Stimulated activated CD4-positive, alpha-beta T cell treated with anti-CD3 and anti-CD28 coated beads, TNF-alpha, amount 100 ng/mL, for 4 hours (primary cell): ENCODE measurements at places on chromosomes 1 and 21.
A peak's percentile ranks its signal among the peaks of the same experiment; 100 is the strongest.

DNA sequence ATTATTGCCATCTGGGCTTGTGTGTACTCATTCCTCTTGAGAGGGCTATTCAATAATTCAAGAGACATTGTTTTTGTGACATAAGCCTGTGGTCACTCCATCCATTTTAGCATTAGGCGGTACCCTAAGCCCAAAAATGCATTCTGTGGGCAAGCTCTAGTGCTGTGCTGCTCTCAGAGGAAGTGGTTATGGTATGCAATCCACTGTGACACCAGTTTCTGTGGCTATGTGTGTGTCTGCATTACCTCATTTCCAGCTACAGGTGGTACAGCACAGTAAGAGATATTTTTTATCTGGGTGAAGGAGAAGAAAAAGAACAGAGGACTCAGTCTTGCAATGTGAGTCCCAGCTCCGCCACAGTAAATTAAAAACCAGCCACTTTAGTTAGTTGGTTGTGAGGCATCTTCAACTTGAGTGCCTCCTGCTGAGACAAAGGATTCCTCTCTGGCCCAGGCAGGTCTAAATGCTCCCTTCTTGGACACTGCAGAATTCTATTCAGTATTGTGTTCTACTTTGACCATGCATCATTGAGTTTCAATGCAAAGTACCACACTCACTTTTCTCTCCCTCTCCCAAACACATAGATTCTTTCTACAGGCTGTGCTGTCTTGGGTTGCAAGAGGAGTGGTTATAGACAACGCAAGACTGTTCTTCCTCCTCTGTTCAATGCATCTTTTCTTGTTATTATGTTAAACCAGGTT lies 777.8 kb upstream of the BRINP3 start:
- DNase-seq, result no peak

DNA sequence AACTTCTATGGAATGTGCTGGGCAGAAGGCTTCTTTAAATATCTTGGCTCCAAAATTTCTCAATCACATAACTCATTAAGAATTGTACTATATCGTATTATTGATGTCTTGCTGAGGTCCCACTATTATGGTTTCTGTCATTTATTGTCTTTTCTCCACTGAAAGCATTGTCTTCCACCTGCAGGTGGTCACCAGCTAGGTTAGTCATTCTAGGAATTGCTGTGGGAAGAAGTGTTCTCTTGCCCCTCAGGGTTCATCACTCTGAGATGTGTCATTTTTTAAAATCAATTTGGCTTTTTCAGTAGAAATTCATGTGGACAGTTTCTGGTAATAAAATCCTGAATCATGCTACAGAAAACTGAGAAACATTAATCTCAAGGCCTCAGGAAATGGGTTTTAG lies 66.1 kb downstream of the NCAM2 start:
- no peak for DNase-seq

- DNase-seq, result peak; percentile 23
Observed at GRCh38 chr1:24555591-24556413, at the start of gene NCMAP. Gene NCMAP (plus strand): TSS chr1:24556087. CDS start chr1:24595431, 39,344 bp downstream.

DNA sequence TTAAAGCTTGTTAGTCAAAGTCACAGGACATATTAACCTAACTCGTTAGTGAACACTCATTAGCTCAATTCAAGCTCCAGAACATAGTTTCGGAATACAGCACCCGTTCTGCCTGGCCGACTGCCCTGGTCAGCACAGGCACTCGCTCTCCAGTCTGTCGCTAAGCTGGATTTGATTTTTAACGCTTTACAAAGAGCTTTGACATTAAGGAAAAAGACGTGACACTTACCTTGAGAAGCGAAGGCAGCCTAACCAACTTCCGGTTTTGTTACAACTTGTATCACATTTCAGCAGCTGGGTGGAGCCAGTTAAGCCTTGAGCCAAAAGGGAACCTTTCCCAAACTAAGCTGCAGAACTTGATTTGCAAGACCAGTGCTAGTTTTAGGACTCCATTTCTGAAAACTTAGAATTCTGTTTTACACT lies at the start of gene FRRS1:
TSS of gene FRRS1 (minus strand) at position 258 of the 423 bp plus-strand sequence. CDS start 17,867 bp downstream, outside the sequence.
- peak; percentile 2 for DNase-seq

- no peak for DNase-seq
Observed at GRCh38 chr1:56374026-56374974, 205.1 kb downstream of the PLPP3 start.

DNA sequence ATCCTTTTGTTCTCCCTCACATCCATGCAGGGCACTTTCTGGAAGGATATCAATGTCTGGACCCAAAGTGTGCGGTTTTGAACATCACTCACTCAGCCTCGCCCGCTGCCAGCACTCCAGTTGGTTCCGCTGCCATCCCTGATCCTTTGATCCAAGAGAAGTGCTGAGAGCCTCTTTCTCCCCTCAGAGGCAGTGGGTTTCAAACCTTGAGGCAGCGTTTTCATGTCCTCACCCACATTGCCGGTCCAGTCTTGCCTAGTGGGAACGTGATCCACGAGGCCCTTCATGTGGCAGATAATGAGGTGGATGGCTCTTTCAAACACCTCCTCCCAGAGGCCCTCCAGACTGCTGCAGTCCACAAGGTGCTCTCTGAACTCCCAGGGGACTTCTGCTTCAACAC lies 122.2 kb downstream of the ACTL8 start:
- no peak for DNase-seq

- no peak for DNase-seq
Observed at GRCh38 chr21:20004367-20004766, 993.8 kb upstream of the NCAM2 start.

GRCh38 chr1:10638559-10639005 lies 157.9 kb downstream of the CASZ1 start:
- DNase-seq, result no peak

- DNase-seq, result no peak
Observed at GRCh38 chr1:232622378-232622777, 7.6 kb downstream of the SIPA1L2 start.

DNA sequence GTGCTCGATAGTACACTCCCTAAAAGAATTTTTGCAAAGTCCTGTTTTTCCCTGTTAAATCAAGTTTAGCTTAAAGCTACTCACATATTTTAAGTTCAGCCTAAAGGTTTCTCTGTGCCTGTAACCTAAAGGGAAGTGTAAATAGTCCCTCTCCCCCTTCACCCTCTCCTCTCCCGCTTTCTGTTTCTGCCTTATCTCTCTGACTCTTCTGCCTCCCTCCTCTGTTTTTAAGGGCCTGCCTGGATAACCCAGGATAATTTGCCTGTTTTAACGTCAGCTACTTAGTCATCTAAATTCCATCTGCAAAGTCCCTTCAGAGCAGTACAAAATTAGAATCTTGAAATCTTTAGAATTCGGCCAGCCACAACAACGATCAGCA lies 92.6 kb downstream of the NID1 start:
- no peak for DNase-seq

- peak; percentile 57 for DNase-seq
Observed at GRCh38 chr1:8987881-8988617, 38.2 kb downstream of the SLC2A7 start.

- DNase-seq, result no peak
Observed at GRCh38 chr1:156503698-156504437, 3.3 kb upstream of the MEF2D start.

DNA sequence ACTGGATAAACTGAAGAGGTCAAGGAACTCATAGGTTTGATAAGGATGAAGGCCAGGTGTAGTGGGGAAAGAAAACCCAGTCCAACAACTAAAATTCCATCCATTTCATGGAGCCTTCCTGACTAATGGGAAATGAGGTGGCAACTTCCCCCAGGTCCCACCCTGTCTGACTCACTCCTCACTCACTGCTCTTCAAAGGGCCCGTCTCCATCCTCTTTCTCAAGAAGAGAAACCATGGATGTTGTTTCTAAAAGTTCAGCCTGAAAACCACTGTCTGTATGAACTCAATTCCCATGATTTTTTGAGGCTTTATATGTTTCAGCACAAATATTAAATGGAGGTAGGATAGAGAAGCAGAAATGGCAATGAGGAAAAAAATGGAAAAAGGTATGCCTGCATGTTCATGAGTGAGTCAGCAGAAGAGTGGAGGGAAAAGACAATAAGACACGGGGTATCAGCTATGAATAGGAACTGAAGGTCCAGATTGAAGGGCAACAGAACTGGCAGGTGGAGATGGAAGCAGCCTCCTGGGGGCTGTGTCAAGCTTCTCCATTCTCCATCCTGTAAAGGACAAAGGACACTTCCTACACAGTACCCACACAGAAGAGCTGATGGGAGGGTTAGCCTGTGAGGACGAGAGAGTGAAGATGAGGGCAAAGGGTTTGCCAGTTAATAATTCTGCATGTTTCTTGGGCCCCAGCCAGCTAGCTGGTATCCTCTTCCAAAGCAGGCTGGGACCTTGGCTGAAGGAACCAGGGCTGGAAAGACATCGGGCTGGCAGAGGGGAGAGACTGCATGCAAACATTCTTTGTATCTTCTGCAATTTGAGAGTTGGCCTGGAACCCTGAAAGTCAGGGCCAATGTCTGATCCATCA lies 5.5 kb upstream of the ELOVL1 start:
- DNase-seq, result no peak

DNA sequence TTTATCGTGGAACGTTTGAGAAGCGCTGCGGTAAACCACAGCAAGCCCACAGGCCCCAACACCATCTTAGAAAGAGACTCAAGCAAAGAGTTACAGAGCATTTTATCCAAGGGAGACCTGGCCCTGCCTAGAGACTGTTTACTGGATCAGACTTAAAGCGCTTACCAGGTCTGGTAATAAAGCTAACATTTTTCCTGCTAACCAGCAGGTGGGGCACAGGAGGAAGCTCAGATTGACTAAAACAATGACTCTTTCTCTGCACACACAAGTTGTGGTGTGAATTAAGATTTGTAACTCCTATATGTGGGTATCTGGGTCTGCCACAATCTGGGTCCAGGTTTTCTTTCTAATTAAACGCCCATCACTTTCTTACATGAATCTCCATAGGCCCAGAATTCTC lies 136.5 kb upstream of the ETS2 start:
- DNase-seq, result no peak

GRCh38 chr1:50793521-50793920 lies 166.5 kb downstream of the FAF1 start:
- DNase-seq, result no peak

DNA sequence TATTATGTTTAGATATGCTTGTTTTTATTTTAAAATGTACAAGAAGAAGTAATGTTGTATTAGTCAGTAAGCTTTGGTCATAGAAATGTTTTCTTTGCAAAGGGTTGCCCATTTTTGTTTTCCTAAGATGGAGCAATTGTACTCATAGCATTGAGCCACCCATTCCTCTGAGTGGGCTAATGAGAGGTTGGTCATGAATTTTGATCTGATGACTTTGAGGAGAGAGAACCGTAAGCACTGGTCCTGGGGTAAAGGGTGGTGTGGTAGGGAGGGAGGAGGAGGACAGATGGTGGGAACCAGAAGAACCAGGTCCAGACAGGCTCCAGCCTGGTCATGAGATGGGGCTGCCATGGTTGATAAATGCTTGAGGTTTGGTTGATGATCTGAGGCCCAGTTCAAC lies 15.9 kb upstream of the SLC6A9 start:
- DNase-seq, result no peak

DNA sequence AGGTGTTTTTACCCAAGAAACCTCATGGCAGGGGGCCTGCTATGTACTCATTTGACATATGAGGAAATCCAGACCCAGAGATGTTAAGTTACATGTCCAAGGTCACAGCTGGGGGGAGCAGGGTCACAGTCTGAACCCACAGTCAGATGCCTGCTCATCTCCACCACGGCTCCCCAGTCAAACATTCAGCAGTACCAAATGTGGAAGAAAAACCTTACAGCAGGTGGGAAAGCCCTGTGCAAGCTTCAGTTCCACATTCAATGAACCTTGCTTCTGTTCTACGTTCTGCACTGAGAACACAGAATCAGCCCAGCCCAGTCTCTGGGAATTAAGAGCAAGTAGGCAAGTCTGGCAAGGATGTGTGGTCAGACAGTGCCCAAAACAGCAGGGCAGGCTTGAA lies 35.2 kb downstream of the LRP8 start:
- DNase-seq, result no peak

DNA sequence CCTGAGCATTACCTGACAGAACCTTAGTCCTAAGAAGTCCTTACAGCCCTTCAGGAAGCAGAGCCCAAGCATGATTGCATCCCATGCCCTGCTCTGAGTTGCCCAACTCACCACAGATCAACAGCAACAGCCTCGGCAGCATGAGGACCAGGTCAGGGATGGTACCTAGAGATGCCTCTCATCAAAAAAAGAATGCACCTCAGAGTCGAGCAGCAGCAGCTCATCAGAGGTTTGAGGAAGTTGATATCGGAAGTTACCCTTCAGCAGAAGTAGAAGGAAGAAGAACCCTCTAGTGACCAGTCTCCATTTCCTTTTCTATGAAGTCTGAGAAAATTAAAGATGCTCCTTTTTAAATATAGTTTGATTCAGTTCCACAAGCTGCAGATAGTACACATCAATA lies at the start of gene FCRL1:
TSS of gene FCRL1 (minus strand) at position 225 of the 400 bp plus-strand sequence. CDS start at position 142, 83 bp downstream.
- no peak for DNase-seq

DNA sequence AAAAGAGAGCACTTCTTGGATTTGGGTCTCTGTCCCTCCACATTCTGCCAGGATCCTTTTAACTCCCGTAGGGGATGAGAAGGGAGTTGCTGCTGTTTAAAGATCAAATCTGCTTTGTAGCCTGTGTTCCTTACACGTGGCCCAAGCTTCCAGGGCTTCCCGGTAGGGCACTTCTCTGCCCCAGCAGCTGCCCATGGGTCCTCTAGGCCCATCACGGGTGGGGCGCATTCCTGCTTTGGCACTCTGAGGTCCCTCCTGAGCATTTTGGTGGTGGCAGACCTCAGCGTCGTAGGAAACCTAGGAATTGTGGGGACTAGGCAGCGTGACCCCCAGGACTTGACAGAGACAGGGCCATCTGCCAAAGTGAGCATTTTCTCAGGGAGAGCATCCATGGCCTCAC lies 420.3 kb upstream of the VAMP3 start:
- no peak for DNase-seq

- DNase-seq, result no peak
Observed at GRCh38 chr1:186275822-186276221, 99.2 kb downstream of the TPR start.

DNA sequence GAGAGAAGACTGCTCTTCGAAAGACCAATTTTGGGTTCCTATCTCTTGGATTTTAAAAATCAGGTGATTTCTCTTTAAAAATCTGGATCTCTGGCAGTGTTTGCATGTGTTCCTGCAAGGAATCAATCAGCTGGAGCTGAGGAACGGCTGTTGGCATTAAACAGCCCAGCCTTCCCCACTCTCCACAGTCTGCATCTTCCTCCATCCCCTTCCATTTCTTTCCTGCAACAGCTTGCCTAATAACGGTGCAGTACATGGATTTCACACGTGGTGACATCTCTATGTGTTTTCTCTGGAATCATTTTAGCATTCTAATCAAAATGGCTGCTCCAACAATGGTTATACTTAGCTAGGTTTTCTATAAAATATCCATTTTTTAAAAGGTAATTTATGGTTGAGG lies 20.0 kb downstream of the RIPPLY3 start:
- DNase-seq, result no peak

- DNase-seq, result no peak
Observed at GRCh38 chr1:36144413-36144812, 4.9 kb downstream of the TRAPPC3 start.

- peak; percentile 17 for DNase-seq
Observed at GRCh38 chr1:169105434-169106094, 926 bp upstream of the ATP1B1 start.
